DMS 273 treated with DMSO at 0.1 percent for 48 hours (cell line): ENCODE measurements at places on chromosomes 4 and X.

- no peak for DNase-seq
Observed at GRCh38 chr4:140703463-140703862, 52.7 kb downstream of the TBC1D9 start.

DNA sequence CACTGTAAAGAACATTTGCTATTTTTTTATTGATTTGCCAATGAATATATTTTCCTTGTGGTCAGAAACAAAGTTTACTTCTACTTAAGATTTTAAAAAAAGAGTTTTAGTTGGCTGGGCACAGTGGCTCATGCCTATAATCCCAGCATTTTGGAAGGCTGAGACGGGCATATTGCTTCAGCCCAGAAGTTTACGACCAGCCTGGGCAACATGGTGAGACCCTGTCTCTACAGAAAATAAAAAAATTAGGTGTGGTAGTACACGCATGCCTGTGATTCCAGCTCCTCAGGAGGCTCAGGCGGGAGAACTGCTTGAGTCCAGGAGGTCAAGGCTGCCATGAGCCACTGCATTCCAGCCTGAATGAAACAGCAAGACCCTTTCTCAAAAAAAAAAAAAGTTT lies 36.8 kb downstream of the LRP2BP start:
- no peak for DNase-seq

GRCh38 chr4:176319151-176319703 lies 539 bp upstream of the SPCS3 start:
- DNase-seq, result peak; percentile 45

DNA sequence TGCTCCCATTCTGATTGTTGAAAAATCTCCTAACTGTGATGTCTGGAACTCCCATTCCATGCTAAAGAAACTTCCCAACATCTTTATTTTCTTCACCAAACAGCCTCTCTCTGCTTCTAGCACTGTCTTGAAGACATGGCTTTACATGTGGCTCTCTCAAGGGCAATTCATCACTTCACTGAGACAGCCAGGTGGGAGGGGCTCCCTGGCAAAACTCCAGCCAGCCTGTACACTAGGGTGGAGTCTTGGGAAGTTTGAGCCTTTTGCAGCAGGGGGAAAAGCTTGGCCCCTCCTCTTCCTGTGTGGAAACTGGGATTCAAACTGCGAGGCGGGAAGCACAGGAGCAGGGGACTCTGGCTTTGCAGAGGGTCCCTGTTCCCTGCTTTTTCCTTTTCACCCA lies 130.5 kb upstream of the TTC29 start:
- no peak for DNase-seq

DNA sequence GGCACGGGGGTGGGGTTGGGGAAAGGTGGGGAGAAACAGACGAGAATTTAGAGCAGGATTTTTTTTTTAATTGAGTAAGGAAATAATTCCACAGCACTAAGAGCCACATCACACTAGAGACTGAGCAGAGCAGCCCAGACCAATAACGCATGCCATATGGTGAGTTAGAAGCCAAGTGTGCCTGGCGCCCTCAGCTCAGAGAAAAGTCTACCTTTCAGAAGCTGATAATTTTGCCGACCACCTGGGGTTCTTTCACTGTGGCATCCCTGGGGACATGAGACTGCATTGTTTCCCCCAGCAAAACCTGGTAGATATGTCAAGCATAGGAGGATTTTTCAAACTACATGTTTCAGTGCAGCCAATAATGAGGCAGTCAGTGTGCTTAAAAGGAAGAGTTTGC lies 516.8 kb downstream of the SMARCA1 start:
- peak; percentile 47 for DNase-seq

DNA sequence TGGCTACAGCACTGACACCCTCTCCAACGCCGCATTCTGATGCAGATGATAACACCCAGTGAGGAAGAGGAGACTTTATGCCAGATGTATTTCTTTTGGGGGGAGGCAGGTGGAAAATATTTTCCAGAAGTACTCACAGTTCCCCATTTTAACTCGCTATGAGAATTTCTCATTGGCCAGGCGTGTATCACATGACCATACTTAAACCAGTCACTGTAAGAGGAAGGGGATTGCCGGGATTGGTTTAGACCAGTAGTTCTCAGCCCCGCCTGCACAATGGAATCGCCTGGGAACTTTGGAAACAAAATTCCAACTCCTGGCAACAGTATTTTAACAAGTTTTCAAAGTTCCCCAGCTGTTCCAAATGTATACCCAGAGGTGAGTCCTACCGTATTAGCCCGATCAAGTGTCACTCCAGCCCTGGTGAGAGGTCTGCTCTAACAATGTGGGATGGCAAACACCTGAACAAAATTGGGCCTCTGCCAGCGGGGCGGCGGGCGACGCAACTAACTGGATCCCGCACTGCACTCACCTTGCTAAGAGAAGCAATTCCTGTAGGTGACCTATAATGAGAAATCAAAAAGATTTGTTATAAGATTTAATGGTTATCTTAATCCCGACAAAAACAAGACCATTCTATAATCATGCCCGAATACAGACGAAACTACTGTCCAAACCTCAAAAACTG lies 2.9 kb upstream of the MSL3 start:
- DNase-seq, result no peak

DNA sequence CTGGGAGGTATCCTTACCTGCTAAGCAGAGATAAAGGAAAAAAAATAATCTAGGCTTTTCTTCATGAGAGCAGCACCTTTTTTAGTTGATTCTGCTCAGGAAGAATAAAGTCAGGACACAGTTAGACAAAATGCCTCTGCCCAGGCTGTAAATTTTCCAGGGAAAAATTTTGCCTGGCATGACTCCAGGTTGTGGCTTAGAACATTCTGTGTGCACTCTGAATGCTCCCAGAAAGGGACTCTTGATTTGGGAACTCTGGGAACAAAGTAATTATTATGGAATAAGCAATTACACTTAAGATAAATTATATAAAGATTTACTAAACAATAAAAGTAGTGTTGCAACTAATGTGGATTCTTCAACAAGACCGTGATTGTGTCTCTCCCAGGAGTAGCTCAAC lies 826.2 kb upstream of the TENM3 start:
- DNase-seq, result no peak
